ENCODE measurements at places on chromosomes 3 and 15.
A peak's percentile ranks its signal among the peaks of the same experiment; 100 is the strongest.

- DNase-seq = no peak
Observed at GRCh38 chr15:68683026-68683425, 104.2 kb downstream of the CORO2B start.

GRCh38 chr15:52078876-52079700 is 33.5 kb downstream of the BCL2L10 start:
- DNase-seq = peak; percentile 75

DNA sequence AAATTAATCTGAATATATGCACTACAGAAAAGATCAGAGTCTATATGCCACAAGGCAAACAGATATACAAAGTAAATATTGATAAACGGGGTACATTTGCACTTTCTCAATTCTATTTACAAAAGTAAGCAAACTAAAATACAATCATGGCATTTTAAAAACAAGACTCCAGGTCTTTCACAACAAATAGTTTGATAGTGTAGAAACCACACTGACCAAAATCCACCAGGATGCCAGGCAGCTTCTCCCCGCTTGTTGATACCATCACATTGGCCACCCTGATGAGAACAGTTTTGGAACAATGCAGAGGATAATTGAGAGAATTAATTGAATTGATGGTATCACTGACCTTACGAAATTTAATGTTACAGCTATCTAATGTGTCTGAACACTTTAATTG is 190.6 kb upstream of the TMCO5A start:
- DNase-seq = no peak

GRCh38 chr3:193982258-193982659 is 153.7 kb upstream of the HES1 start:
- DNase-seq = peak; percentile 69

DNA sequence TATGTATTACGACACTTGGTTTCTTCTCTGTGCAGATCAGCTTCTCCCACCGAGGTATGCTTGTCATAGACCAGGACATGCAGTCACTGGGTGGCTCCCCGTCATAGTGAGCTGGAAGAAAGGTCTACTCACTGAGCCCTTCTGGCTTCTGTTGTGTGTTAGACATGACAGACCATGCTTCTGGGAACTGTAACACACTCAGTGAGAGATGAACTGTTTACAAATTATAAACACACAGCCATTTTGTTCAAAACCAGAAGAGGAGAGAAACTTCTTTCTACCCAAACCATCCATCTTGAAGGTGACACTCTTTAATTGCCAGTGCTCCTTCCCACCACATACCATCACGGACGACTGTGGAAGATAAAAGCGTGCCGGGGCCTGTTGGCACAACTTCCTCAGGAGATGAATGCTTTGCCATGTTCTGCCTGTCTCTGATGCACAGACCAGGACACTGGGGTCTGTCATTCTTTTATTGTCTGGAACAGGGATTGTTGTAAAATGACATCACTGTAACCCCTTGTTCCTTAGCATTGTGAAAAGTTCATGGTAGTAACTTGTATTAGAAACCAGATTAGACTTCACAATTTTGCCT is 214.3 kb downstream of the MCTP2 start:
- peak; percentile 45 for DNase-seq

DNA sequence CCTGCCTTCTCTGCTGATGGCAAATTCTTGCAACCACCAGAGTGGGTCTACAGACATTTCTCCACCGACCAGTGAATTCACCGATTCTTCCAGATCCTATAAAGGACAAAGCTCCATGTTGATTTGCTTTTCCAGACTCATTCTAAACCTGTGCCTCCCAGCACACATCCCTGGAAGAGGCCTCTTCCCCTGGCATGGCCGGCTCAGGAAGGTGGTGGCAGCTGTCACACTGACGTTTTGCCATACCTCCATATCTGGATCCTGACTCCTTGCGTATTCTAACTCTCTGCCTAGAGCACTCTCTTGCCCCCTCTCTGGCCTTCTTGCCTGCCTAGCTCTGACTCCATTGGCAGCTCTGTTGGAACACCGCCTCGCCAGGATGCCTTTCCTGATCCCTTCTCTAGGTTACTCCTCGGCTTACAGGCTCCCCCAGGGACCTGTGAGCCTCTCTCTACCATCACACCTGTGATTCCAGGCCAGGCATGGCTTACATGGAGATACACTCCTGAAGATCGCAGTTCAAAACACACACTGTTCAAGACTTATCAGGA is 31.0 kb downstream of the SLCO2A1 start:
- no peak for DNase-seq

GRCh38 chr15:63041402-63041973 is 1.1 kb upstream of the TPM1 start:
- no peak for DNase-seq

GRCh38 chr3:52243791-52244628 is 1.5 kb upstream of the PPM1M start:
- peak; percentile 86 for DNase-seq

DNA sequence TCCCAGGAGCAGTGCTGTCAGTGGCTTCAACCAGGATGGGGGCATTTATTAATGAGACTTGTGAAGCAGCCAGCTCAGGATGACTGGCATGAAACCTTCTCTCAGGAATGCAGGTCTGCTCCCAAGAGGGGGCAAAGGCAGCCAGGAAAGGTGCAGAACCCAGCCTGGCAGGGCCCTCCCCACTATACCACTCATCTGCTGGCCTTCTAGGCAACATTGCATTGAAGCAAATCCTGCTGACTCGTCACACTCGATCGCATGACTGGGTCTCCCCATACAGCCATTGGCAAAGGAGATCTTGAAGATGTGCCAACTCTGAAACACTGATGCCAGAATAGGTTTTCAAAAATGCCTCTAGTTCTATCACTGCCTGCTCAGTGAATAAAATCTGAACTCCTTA is 65.7 kb upstream of the CMTM7 start:
- peak; percentile 48 for DNase-seq

DNA sequence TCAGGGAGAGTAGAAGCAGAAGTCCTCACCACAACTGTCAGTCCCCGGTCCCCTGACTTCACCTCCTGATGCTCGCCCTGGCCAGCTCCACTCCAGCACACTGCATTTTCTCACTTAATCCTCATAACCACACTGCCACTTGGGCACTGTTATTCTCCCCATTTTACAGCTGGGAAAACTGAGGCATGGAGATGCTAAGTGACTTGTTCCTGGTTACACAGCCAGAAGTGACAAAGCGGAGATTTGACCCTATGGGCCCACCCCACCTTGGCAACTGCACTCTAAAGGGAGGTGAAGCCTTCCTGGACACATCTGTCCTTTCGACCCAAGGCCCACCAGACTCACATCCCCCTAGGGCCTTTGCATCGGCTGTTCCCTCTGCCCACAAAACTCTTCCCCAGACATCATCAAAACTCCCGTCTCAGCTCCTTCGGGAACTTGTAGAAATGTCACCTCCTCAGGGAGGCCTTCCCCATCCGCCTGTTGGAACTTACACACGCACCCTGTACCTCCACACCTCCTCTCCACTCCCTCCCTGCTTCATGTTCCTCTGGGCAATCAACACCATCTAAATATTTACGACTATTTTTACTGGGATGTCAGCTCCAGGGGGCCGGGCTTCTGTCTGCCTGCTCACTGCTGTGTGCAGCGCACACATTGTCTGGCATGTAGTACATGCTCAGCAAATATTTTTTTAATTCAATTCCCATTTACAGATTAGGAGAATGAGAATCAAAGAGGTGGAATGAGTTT is 3.1 kb downstream of the GRIP2 start:
- no peak for DNase-seq

DNA sequence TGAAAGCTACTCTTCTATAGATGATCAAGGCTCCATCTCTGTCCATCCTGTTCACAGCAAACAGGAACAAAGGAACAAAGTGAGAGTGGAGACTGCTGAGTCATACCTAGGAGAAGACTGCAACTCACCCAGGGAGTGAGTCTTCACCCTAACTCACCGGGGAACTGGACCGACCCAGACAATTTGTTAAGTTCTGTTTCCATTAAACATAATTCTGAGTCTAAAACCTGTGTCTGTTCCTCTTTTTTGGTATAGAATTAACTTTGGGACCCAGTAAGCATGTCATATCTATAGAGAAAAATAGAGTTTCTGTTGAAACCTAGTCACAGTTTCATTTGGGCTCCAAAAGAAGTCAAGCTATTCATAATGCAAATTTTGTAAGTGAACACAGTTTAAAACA is 21.6 kb downstream of the CCDC80 start:
- DNase-seq = peak; percentile 69

DNA sequence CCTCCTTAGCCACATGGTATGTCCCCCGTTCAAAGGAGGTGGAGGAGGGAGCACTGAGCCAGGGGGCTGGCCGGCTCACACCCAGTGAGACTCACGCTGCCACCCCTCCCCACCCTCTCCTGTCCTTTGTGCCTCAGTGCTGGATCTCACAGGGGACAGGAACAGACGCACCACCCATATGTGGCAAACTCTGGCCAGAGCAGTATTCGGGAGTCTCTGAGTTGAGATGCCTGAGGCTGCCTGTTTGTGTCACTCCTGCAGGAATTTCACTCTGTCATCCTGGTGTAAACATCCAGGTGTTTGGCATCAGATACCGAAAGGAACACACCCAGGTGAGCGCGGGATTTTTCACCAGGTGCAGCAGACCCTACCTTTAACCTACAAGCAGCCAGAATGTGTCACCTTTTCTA is 25.7 kb downstream of the RGMA start:
- DNase-seq = peak; percentile 95

DNA sequence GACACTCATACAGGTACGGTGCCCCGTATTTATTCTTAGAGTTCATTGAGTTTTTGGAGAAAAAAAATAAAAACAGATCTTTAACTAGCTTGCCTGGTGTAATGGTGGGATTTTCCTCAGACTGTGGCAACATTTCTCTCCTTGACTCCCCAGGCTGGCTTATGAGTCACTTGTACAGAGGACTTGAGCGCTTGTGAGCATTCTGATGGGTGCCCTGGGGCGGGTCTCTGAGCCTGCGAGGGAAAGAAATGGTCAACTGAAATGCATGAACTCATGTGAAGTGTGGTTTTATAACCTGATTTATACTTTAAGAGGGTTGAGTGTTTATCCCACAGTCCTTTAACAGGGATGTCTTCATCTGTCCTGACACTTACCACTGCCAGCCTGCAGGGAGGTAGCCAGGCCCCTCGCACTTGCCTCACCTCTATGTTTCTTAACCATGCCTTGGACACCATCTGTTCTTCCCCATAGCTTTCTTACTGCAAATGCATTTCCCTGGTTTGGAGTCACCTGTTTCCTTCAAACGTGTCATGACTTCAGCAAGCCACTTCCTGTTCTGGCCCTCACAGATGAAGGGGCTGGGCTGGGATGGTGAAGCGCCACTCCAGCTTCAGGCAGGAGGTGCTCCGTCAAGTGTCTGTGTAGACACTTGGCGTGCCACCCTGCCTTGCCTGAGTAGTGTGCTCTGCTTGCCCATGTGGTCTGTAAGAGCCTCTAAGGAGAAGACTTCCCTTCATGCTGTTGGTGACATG is 118.7 kb downstream of the PDE8A start:
- peak; percentile 26 for DNase-seq

GRCh38 chr3:105788593-105788992 is 80.2 kb downstream of the CBLB start:
- no peak for DNase-seq

DNA sequence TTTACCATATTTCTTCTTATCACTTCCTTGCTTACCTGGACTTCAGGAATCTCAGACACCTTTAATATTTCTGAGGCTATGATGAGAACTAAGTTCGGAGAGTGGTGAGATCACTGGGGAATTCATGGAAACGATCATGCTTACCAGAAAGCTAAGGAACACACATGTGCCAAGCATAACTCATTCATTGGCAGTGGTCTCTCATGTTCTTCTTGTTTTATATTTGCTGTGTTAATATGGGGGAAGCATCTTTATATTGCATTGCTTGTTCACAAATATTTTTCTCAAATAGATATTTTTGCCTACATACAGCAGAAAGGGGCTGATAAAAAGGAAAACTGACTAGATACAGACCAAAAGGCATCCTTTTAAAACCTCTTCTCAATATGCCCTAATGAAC is 55.8 kb downstream of the COL6A6 start:
- DNase-seq = no peak

- DNase-seq = peak; percentile 68
Observed at GRCh38 chr3:66800941-66801545, 197.1 kb upstream of the KBTBD8 start.

DNA sequence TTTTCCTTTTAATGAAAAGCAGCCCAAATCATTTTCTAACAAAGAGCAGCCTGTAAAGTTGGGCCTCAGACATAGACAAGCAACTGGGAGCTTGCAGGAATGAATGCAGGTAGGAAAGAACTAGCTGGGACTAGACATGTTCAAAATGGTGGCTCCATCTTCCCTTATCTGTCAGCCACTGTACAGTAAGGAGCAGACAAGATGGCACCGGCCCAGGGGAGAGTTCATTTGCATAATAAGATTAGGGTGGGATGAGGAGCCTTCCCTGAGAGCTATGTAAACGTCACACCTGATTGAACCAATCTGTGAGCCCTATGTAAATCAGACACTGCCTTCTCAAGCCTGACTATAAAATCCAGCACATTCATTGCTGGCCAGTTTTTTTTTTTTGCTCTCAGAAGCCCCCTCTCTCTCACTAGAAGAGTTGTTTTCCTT is 59.7 kb upstream of the GK5 start:
- no peak for DNase-seq

GRCh38 chr15:88805031-88805780 is 2.0 kb downstream of the ACAN start:
- no peak for DNase-seq

DNA sequence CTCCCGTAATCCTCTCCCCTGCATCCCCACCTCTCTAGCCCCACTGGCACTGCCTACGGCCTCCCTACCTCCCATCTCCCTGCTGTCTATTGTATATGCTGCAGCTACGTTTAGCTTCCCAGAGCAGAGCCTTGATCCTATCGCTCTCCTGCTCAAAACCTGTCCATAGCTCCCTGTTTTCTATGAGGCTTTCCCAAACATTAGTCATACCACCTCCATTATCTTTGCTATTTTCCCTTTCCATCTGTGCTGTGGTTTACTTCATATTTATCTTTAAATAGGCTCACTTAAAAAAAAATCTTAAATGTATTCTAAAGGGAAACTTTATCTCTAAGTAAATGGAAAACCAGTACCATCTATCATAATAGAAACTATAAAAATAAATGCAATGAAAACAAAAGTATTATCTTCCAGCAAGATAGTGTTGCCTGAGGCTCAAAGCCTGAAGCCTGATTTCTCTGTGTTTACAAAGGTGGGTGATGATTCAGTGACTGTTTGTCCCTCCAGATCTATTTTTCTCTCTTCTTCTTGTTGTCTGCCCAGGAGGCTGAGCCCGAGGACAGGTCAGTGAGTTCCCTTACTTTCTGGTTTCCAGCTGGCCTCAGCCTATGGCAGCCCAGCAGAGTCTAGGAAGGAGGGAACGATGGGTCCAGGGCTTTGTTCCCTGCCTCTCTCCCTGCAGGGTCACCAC is 397.1 kb upstream of the CFAP20DC start:
- DNase-seq = peak; percentile 36

Data from epithelial cell of esophagus (primary cell).